Nucleus accumbens (tissue), 56 donors: ENCODE measurements at places on chromosomes 11 and 22.
A peak's percentile ranks its signal among the peaks of the same experiment; 100 is the strongest.

- no peak for DNase-seq
Measured at GRCh38 chr22:18113680-18114394, 3.2 kb downstream of the TUBA8 start.

GRCh38 chr22:50138988-50139387 lies 31.5 kb upstream of the PANX2 start:
- DNase-seq: no peak

GRCh38 chr11:3723014-3723708 lies 52.0 kb upstream of the CHRNA10 start:
- DNase-seq: no peak

GRCh38 chr11:123841174-123841573 lies 35.0 kb upstream of the OR6M1 start:
- DNase-seq: no peak

DNA sequence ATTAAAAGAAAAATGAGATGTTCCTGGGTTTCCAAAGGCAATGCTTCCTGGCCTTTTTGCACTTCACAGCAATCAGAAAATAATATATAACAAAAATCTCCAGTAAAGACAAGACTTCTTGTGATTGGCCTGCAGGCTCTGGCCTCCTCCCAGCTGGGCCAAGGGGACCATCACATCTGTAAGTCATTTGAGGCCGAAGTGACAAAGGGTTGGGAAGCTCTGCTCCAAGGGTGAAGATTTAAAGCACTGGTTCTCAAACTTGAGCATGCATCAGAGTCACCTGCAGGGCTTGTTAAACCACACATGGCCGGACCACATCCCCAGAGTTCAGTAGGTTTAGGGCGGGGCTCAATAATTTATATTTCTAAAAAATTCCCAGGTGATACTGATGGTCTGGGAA lies 32.1 kb downstream of the ARFGAP2 start:
- no peak for DNase-seq

GRCh38 chr11:4059424-4059823 lies 35.2 kb upstream of the RRM1 start:
- no peak for DNase-seq

DNA sequence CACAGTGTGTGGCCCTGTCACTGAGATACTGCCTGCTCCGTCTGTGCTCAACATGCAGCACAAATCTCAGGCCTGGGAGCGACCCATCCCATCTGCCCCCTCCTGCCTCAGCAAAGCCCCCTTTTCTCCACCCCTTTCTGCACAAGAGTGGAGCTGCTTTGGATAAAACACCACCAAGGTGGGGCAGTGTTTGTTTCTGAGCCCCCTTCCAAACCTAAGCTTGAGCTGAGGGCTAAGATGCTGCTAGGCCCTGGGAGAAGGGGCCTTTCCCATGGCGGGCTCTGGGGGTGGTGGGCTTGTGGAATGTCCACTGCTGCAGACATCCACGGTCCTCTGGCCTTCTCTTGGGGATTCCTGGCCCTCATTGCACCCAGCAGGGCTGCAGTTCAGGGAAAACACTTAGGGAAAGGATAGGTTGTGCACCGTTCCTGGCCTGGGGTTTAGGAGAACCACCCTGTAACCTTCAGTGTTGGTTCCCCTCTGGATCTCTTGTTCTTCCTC lies 594.1 kb downstream of the TBC1D22A start:
- DNase-seq: no peak

DNA sequence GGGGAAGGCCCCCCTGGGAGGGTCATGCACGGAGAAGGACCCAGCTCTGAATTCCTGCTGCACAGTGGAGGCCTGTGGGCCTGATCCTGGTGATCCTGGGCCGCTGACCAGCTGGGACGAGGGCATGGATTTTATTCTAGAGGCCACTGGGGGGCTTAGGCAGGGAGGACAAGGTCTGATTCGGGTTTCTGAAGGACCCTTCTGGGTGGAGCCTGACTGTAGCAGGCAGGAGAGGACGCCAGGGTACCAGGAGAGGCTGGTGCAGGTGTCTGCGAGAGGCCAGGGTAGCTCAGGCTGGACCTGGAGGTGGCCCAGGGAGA lies 31.3 kb downstream of the MPPED1 start:
- DNase-seq: no peak

- no peak for DNase-seq
Measured at GRCh38 chr11:8017071-8017470, 29.9 kb downstream of the EIF3F start.

DNA sequence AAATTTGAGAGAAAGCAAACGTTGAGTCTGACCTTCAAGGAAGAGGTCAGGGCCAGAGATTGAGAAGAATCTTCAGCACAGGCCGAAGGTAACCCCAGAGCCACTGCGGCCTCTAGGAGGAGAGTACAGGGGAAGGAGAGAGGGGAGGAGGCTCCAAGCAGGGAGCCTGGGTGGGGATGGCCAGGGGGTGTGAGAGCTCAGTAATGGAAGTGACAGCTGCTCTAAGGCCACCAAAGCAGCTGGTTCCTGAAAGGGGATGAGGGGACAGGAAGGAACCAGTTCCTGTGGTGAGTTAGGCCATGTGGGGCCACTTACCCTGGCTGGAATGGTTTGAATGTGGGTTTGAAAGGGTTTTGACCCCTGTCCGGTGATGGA lies 46.1 kb downstream of the PISD start:
- no peak for DNase-seq

- no peak for DNase-seq
Measured at GRCh38 chr11:130359419-130359818, 44.7 kb upstream of the ZBTB44 start.

GRCh38 chr11:119599864-119600541 lies 129.0 kb downstream of the NECTIN1 start:
- DNase-seq: no peak

- no peak for DNase-seq
Measured at GRCh38 chr22:35601743-35602615, 15.2 kb downstream of the MB start.

GRCh38 chr11:21814169-21814568 lies 378.7 kb upstream of the ANO5 start:
- no peak for DNase-seq

DNA sequence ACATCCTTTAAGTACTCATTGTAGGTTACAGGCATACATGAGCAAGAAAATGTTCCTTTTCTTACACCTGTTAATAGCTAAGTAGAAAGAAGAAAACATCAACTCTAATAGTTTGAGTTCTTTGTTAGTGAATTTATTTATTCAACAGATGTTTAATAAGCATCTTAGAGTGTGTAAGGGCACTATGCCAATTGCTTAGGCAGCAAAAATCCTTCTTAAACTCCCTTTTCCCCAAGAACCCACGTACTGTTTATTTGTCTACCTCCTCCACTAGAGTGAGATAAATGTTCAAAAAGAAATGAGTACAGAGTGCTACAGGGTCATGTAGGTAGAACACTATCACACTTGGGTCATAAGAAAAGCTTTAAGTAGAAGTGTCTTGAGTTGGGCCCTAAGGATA lies 131.4 kb downstream of the CD44 start:
- no peak for DNase-seq

GRCh38 chr11:5521540-5521939 lies 5.0 kb upstream of the UBQLNL start:
- DNase-seq: no peak

DNA sequence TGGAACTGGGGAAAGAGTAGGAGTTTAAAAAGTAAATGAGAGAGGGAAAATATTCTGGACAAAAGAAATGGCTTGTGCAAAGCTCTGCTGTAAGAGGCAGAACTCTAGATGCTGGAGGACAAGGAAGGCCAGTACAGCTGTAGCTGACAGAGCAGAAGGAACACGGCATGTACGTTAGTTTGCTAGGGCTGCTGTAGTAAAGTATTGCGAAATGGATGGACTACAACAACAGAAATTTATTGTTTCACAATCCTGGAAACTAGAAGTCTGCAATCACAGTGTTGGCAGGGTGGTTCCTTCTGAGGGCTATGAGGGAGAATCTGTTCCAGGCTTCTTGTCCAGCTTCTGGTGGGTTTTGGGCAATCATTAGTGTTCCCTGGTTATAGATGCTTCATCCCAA lies 454.4 kb downstream of the NTM start:
- no peak for DNase-seq

- DNase-seq: no peak
Measured at GRCh38 chr11:107157809-107158187, 139.5 kb upstream of the GUCY1A2 start.

DNA sequence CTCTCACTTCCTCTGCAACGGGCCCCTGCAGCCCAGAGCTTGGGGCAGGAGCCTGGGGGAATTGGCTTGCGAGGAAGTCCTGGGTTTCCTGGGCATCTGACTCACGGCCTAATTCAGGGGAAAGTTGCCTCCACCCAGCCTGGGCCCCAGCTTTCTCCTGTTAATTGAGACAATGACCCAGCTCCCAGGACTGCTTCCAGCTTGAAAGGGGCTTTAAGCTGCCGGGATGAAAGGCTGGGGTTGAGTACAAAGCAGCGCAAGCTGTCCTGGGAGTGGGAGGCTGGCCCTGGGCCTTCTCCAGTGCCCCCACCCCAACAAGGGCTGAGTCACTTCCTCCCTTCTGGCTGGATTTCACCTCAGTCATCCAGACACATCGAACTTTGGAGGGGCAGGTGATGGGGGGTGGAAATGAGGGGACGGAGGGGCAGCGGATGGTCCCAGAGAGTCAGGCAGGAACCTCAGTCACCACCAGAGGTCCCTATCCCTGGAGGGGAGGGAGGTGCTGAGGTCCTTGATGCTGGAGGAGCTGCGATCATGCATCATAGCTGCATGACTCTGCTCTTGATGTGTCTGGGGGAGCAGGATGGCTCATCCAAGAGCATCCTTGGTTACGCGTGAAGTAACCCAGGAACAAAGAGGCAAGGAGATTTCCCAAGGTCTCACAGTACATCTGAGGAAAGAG lies 30.1 kb upstream of the OAF start:
- DNase-seq: peak; percentile 38

DNA sequence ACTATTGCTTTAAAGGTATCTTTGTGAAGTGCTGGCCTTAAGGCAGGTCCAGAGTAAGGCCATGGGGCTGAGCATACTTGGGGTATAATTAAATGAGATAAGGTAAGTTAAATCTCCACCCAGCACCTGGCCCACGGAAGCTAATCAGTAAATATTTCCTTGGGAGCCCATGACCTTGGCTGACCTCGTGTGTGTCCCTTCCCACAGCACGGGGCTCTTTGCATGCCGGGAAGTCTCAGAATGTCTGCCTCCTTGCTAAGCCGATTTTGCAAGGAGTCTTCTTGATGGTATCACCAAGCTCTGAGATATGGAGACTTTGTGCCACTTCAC lies 46.5 kb downstream of the ADM start:
- no peak for DNase-seq

DNA sequence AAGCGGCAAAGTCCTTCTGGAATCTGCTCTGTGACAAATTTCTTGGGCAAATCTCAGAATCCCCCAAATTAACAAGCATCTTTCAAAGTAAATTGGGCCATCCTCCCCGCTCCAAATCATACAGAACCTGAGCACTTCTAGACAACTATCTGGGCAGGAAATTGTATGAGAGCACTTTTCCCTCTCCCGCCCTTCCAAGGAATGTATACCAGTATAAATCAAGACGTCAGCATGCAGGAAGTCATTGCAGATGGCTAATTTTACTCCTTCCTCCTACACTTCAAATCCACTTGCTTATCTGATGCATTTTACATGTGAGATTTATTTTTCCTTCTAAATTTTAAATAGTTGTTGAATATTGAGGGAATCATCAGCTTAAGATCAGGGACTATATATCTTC lies 52.1 kb downstream of the NTM start:
- DNase-seq: no peak

GRCh38 chr11:121520243-121521144 lies 67.7 kb upstream of the SORL1-AS1 start:
- no peak for DNase-seq

DNA sequence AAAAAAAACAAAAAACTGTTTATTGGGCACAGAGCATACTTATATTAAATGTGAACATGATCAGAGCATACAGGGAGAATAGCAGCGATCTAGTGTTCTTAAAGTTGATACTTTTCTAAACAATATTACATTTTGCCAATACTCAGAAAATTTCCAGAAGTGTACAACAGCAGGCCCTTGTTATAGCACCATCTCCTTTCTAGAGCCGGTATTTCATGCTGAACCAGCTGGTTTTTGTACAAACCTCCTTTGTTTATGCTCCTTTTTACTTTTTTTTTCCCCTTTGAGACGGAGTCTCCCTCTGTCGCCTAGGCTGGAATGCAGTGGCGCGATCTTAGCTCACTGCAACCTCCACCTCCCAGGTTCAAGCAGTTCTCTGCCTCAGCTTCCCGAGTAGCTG lies 90.7 kb downstream of the PPP6R3 start:
- no peak for DNase-seq

DNA sequence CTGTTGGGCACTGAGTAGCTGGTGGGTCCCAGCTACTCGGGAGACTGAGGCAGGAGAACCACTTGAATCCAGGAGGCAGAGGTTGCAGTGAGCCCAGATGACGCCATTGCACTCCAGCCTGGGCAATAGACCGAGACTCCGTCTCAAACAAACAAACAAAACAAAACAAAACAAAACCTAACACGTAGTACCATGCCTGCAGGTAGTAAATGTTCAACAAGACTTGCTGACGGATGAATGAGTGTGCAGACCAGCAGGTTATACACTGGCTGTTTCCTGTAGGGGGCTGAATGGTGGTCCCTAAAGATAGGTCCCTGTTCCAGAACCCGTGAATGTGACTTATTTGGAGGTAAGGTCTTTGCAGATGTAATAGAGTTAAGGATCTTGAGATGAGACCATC lies 12.8 kb upstream of the MRGPRD start:
- DNase-seq: no peak

DNA sequence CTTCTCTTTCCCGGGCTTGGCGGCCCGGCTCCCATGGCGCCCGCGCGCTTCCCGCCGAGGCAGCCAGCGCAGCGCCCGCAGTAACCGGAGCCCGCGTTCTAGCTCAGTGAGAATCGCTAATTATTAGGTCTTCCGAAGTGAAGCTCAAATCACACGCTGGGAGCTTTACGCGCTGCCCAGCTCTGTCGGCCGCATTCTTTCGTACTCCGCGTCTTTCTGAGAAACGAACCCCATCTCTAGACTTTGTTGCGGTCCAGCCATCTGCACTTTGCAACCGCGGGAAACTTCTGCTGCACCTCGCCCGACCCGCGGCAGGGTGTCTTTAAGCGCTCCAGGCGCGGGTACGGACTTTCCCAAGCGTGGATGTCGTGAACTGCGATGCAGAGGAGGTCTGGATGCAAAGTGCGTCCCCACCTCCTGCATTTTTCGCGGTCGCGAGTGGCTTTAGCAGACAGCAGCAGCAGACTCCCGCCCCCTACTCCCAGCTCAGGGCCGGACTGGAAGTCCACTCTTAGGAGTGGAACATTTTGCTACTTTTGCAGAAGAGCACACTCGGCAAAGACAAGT lies 6.0 kb upstream of the PAX6 start:
- DNase-seq: no peak

DNA sequence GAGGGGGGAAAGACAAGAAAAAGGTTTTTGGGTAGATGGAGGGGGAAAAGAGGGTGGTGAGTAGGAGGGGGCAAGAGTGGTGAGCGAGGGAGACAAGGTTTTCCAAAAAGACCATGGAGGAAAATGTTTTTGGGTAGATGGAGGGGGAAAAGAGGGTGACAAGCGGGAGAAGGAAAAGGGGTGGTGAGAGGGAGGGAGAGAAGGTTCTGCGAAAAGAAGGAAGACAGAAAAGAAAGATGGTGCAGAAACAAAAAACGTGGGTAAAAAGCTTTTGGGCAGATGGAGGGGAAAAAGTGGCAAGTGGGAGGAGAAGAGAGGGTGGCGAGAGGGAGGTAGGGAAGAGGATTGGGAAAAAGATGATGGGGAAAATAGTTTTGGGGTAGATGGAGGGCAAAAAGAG lies 116.0 kb upstream of the SERPIND1 start:
- DNase-seq: no peak

- DNase-seq: no peak
Measured at GRCh38 chr11:22192642-22193347, at the start of gene ANO5. TSS of gene ANO5 (plus strand) at chr11:22193085. CDS start at chr11:22193493, 408 bp downstream.

- no peak for DNase-seq
Measured at GRCh38 chr11:11425806-11426205, 72.8 kb upstream of the CSNK2A3 start.
